ENCODE measurements at places on chromosomes 16 and 17.

GRCh38 chr16:8949536-8950418 lies 13.9 kb downstream of the USP7 start:
- no peak for DNase-seq

DNA sequence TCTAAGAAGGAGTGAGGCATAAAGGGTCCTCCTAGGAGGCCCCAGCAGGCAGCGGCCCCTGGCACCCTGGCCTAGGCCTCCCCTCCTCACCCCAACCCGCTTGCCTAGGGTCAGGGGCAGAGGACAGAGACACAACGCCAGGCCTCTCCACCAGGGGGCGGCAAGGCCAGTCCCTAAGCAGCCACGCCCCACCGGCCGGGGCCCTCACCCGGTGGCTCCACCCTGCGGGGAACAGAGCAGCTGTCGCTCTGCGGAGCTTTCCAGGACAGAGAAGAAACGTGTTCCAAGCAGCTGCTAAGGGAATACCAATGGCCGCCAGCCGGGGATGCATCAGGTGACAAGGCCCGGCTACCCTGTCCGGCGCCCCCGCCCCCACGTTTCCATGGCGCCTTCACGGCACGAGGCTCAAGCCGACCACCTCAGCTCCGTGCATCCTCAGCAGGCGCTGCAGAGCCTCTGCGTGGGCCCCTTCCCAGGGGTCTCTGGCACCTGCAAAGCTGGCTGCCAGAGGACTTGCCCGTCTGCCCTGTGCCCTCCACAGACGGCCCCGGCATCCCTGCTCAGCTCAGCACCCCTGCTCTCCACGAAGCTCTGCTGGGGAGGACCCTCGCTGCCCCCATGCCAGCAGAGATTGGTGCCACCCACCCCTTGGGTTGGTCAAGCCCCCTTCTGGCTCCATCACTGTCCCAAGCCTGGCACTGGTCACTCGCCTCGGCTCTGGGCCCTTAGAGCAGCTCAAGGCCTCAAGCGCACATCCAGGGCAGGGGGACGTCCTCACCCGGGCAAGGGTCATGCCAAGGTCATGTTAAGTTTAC lies 5.6 kb downstream of the ZNF598 start:
- peak; percentile 84 for DNase-seq

GRCh38 chr17:48595278-48595999 lies 1.9 kb upstream of the HOXB5 start:
- no peak for DNase-seq

DNA sequence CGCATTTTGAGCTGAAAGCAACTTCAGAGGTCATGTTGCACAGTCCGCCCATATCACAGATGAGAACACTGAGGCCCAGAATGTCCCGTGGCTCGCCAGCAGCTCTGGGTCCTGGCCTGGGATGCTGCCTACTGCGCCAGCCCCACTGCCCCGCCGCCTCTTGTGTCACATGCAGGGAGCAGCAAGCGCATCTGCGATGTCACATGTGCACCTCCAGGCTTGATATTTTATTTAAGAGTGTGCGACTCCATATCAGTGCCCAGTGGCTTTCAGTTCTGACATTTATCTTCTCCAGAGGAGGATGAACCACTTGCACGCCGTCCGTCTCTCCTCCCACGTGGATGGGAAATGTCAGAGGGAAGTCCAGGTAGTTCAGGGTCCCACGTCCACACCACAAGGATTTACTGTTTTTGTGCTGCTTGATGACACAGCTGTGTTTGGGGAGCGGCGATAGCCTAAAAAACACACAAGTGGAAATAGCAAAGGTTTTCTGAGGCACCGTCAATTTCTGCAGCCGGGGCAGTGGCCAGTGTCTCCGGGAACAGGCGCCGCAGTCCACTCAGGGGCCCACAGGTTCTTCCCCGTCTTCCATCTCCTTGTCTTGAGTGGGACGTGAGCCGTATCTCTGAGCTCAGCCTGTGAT lies 7.0 kb upstream of the RBFOX3 start:
- no peak for DNase-seq

GRCh38 chr17:65015855-65016254 lies 40.7 kb downstream of the GNA13 start:
- DNase-seq: no peak

- DNase-seq: no peak
Observed at GRCh38 chr17:76909971-76910760, 42.0 kb downstream of the MGAT5B start.

DNA sequence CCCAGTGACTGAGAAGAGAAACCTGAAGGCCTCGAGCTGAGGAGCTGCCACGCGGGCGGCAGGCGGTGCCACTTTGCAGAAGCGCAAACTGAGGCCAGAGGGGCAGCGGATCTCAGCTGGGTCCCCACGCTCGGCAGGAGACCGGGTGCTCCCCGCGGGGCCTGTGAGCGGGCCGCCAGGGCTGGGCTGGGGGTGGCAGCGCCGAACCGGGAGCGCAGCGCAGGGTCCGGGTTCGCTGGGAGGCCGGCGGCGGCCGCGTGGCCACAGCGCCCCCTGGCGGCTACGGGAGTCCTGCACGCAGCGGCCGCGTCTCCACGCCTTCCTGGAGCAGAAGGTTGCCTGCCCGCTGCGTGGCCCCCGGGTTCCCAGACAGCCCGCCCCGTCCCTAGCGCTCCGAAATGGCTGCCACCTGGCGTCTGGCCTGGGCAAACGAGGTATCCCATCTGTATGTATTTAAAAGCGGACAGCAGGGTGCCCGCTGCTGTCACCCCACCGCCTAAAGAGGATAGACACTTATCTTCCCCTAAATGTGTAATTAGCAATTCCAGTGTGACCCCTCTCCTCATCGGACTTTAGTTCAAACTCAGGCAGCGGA lies 96.1 kb upstream of the CDH5 start:
- DNase-seq: peak; percentile 29

DNA sequence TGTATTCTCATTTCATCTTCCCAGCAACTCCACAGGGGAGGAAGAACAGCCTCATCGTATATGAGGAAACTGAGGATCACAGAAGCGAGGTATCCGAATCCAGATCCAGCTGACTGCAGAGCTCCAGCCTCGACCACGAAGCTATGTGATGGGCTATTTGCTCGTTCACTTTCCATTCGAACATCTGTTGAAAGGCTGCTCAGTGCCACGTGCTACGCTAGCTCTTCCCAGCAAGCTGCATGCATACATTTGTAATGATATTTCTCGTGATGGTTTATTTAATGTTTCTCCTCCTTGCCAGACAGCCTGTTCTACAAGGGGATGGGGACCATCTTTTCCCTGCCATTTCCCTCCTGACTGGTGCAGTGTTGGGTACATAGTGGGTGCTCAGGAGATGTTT lies 48.4 kb upstream of the RCVRN start:
- no peak for DNase-seq

GRCh38 chr17:79840269-79840988 lies 1.2 kb upstream of the CBX4 start:
- DNase-seq: no peak

DNA sequence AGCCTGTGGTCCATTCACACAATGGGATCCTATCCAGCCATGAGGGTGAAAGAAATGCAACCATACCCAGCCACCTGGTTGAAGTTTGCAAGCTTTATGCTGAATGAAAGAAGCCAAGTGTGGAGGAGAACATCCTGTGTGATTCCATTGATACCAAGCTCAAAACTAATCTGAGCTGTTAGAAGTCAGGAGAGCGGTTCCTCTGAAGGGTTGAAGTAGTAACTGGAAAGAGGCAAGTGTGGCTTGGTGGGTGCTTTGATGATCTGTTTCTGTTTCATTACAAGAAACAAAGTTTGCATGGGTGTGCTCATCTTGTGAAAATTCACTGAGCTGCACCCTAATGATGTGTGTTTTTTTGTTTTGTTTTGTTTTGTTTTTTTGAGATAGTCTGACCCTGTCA lies 99.4 kb downstream of the SALL1 start:
- no peak for DNase-seq

GRCh38 chr16:49017501-49017900 lies 264.1 kb downstream of the CBLN1 start:
- peak; percentile 19 for DNase-seq

DNA sequence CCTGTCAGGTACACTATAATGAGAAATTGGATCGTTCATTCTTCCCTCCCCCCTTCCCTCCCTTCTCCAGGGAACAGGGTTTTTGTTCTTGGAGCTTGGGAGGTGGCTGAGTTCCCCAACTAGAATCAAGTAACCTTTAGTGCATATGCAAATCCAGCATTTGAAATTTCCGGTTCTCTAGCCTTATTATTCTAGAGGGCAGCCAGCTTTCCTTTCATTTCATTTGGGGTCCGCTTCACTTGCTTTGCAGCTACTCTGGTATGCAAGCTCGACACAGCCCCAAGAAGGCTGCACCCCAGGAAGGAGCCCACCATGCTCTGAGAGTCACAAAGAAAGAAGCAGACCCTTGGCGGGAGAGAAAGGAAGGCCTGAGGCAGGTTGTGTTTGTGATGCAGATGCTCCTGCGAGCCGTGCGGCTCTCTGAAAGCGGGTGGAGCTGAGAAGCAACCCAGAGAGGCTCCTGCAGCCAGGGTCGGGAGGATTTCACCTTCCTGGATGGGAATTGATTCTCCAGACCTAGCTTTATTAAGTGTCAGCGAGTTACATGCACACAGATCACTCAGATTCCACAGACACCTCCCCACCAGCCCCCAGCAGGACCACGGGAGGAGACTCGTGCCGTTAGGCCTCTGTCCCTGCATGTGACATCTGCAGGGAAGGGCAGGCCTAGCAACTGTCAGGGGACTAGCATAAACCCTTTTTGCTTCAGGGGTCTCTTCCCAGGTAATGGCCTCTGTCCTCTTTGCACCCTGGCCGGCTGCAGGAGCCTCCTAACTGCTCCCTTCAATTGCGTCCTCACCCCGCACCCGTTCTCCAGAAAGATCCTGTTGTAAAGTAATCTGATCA lies 34.5 kb downstream of the PMM2 start:
- no peak for DNase-seq

DNA sequence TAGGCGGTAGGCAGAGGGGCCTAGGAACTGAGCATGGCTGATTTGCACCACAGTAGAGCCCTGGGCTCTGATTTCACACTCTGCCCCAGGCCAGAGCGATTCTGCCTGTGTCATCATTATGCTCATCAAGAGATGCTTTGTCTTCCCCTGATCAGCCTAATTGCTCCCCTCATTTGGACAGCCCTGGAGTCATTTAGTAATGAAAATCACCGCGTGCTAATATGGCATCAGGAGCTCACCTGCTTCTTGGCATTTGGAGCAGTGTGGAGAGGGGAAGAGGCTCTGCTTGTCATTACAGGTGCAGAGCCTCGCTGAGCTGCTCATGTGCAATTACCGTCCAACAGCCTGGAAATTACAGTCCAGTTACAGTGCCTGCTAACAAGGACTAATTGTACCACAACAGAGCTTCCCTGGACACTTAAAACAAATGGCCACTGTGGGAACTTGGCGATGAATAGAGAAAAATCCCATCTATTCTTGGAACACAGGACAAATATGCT lies 157.1 kb upstream of the WSCD1 start:
- peak; percentile 48 for DNase-seq

- DNase-seq: no peak
Observed at GRCh38 chr17:42193216-42193968, 902 bp downstream of the GHDC start.

DNA sequence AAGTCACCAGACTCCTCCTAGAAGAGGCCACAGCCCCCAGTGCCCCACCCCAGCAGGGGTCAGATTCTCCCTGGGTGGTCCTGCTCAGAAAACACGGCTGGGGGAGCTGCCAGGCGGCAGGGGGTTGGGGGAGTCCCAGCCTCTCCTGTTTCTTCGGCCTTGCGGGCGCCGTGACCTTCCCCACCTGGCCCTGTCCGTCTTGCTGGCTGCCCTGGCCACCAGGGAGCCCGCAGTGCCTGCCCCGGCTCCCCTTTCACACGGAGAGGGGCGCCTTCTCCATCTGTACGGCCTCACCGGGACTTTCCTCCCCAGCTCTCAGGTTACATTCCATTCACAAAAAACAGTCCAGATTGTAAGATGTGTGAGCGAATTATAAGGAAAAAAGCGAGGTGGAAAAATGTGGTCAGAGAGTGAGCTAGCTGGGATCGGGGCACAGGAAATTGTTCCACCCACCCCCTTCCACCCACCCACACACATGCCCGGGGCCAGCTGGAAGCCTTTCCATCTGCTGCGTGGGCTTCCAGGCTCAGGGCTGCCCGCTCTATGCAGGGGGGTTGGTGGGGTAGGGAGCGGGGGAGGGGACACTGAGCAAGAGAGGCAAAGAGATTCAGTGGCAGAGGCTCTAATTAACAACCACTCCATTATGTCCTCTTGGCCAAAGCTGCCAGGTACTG lies 14.6 kb upstream of the CIBAR2 start:
- peak; percentile 97 for DNase-seq

- no peak for DNase-seq
Observed at GRCh38 chr17:61066062-61066461, 333.6 kb upstream of the TBX2 start.

DNA sequence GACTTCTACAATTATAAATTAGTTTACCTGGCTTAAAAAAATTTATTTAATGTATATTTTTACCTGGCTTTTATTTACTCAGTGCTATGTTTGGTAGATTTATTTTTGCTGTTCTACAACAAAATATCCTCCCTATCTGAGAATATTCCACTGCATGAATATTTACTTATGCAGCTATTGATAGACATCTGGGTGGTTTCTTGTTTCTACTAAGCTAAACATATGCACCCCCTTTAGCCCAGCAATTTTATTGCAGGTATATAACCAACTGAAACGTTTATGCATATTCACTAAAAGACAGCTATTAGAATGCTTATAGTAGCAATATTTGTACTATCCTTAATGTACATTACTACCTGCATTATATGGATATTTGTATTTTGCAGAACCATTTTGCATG lies 187.7 kb upstream of the CPHXL start:
- DNase-seq: no peak

GRCh38 chr17:68458260-68459036 lies 1.2 kb upstream of the WIPI1 start:
- no peak for DNase-seq

DNA sequence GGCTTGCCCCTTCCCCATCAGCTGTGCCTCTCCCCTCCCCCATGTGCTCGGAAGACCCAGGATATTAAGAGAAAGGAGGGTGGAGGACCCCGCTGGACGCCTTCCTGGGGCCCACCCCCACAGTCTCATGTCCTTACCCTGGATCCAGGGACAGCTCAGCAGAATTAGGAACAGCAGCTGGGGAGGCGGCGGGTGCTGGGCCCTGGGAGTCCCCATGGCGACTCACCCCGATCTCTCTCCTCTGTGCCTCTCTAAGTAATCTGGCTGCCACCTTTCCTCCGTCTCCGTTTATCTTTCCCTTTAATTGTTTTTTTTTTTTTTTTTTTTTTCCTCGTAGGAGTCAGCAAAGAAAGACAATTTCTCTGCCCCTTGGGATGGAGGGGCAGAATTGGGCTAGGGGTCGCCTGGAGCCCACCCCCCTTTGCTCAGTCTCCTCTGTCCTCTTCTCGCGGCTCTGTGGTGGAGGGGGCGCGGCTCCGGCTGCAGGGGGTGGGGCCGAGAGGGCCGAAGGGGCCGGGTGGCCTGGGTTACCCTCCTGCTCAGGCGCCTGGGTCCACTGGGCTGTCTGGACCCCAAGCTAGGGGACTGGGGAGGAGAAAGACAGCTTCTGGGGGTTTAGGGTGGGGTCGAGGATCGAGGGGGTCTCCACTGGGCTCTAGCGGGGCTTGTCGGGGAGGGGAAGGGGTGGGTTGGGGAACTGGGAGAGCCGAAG lies 390 bp downstream of the SEZ6L2 start:
- no peak for DNase-seq

All from cerebellar cortex (tissue), 1 donor.